NCI-H82 (cell line): ENCODE measurements at places on chromosomes 5 and 9.

DNA sequence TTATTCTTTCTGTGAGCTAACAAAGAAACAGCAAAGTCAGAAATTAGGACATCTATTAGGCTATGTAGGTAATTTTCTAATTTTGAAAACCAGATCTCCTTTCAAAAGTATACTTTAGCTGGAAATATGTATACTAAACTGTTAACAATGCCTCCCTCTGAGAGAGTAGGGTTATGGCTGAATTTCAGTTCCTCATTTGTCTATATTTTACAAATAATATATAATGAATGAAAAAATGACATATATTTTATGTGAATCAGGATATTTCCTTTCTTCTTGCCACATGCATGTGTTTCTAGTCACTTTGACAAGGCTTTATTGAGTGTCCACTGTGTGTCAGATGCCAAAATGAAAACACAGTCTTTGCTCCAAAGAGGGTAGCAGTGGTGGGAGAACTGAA, 15.4 kb downstream of the HACD4 start:
- DNase-seq: no peak

DNA sequence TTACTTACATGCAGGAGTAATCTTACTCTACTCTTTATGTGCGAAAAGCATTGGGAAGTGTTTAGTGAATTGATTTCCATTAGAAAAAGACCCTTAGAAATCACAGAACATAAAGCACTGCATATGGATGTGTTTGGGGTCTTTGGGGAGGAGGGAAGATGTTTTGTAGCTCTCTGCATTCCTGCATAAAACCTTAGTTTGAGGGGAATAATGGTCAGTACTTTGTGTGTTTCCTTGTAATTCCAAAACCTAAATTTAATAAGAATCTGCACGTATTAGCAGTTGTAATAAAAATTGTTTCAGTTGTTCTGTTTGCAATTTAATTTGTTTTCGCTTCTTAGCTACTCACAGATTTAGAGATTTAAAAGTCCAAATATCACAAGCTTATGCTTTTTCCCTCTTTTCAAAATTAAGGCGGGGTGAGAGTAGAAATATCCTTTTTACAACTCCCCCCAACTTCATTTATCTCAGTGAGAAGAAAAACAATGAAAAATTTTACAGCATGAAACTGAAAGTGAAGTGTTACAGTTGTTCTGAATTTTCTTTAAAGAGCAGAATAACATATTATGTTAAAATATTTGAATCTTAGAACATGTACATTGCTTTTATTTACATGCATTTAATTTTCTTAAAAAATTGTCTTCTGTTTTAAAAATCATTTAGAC, 143.8 kb downstream of the SMARCA2 start:
- DNase-seq: no peak

- peak; percentile 65 for DNase-seq
These were observed 2.7 kb upstream of the LHX2 start for GRCh38 chr9:124008694-124009530.

GRCh38 chr5:179289756-179290385, 55.4 kb downstream of the ADAMTS2 start:
- no peak for DNase-seq

- DNase-seq: peak; percentile 49
These were observed 11.9 kb downstream of the LPCAT1 start for GRCh38 chr5:1511651-1512540.

- peak; percentile 23 for DNase-seq
These were observed 47.9 kb downstream of the ALG2 start for GRCh38 chr9:99173570-99174504.

- no peak for DNase-seq
These were observed 685 bp upstream of the ADGRD2 start for GRCh38 chr9:124449381-124450151.

DNA sequence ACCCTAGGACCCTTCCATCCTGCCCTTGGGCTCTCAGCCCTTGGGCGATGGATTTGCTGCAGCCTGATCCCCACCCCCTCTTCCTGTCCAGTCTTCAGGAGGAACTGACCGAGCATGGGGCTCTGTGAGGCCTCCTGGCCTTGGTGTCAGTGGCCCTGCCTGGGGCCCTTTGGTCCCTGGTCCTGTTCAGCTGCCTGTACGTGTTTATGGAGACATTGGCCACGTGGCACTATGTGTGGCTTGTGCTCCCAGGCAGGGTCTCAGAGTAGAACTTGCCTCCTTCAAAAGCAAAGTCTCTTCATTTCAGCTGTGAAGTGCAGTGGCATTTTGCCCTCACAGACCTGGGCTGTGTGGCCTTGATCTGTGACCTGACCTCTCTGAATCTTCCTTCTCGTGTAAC, 11.1 kb downstream of the FCN2 start:
- no peak for DNase-seq
